ENCODE measurements at places on chromosomes 6 and 20.
A peak's percentile ranks its signal among the peaks of the same experiment; 100 is the strongest.

DNA sequence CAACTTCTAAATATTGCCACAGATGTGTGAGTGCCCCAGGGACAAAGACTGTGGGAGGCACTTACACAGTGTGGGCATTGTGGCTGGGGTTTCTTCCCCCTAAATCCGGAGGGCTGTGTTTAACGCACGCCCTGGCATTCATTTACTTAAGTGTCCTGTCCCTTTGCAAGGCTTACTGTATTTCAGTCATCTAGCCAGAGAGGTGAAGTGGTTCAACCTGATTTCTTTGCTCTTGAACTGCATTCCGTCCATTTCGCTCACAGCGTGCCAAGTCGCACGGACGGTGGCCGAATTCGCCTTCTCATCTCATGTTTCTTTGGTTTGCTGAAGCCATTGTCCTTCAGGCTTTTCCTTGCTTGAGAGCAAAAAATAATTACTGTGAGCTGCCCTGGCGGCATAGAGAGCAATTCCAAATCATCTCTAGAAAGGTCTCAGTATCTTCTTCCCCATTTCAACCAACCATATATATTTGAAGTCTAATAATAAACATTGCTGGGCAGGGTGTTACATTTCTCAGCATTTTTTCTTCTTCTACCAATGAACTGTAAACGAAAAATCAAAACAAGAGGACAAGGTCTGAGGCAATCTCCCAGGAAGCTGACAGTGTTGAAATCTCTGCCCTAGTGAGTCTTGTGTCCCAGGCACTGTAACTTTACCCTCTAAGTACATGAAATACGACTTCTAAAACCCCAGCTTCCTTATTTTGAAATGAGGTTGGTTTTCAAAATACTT is 16.9 kb downstream of the SYTL3 start:
- DNase-seq: peak; percentile 77

GRCh38 chr6:161027385-161027784 is 35.8 kb downstream of the MAP3K4 start:
- DNase-seq: no peak

- DNase-seq: no peak
Measured at GRCh38 chr6:11604836-11605506, 67.4 kb downstream of the TMEM170B start.

DNA sequence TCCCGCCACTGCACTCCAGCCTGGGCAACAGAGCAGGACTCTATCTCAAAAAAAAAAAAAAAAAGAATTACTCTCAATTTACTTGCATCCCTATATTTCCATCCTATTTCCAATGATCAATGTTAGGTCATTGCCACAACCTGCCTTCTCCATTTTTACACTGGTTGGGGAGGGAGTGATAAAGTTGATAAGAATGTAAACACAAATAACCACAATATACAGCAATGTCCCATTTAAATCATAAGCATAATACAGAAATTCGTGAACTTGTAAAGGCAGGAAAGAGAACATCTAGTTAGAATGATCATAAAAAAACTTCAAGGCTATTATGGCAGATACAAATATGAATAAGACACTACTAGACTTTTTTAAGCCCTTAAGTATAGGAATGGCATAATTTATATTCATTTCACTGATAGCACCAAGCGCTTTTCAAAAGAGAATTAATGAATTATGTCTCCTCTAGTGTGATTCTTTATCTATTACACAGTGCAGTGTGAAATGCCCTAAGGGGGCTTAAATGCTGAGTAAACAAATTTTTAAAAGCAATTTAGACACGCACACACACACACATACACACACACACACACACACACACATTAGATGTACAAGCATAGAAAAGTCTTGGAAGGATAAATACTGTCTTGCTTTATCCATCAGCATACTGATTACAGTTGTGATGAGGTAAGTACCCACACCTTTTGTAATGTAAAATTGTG is 33.5 kb upstream of the RAB23 start:
- no peak for DNase-seq

DNA sequence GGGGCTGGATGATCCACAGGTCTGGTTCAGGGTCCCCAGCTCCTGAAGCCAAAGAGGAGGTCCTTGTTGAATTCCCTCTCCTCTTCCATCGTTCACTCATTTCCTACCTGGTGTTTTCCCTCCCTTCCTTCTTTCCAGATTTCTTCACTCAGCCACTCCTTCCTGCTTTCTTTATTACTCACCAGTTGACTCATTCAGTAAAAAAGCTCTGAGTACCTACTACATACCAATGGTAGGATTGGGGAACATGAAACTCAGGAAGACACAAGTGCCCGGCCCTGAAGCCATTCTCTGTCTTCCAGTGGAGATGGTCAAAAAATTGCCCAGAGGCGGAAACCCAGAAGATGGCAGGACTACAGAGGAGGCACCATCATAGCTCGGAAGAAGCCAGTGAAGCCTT is 11.9 kb upstream of the NSFL1C start:
- no peak for DNase-seq

DNA sequence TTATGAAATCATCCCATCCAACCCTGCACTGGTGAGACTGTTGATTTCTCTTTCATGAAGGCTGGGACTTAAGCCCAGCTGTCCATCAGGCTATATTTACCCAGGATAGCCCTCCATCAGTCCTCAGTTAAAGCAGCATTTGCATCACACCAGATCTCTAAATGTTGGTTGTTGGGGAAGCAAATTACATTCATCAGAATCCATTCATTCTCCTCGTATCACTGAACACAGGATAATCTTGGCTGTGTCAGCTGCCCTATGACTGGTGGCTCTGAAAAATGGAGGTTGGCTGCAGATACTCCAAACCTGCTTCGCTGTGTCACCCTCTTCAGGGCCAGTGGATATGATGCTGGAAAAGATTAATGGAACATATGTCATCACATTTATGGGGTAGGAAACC is 718.3 kb downstream of the KIF16B start:
- DNase-seq: no peak

- DNase-seq: peak; percentile 73
Measured at GRCh38 chr6:85670573-85670972, 27.9 kb upstream of the SYNCRIP start.

DNA sequence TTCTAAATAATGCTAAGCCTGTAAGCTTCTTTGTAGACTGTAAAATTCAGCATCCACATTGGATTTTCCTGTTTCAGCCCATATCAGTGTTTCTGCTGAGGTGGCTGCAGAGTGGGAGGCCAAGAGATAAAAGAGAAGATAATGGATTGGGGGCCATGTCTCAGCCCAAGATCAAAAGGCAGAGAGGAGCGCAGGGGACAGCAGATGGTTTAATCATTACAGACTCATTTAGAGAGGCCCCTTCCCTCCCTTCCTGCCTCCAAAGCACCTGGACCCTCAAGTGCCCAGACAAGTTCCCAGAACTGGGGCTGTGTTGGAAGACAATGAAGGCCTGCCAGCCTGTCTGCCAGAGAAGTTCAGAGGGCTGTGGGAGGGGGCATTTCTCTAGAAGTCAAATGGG is 20.4 kb upstream of the CTNNBL1 start:
- DNase-seq: no peak

DNA sequence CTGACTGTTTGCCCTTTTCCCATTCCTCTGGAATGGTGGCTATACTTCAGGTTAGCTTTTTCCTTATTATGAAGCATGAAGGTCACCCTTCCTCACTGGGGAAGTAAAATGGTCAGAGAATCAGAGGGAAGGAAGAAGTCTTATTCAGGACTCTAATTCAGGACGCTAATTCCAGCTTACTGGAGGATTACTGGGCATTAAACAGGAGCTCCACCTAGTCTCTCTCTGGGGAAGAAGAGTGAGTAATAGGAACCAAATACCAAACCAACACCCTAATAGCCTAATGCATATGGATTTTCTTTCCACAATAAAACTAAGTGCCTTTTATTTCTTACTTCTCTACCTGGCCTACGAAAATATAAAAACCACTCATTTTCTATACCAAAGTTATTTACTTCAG is 10.1 kb downstream of the CRISP1 start:
- no peak for DNase-seq

DNA sequence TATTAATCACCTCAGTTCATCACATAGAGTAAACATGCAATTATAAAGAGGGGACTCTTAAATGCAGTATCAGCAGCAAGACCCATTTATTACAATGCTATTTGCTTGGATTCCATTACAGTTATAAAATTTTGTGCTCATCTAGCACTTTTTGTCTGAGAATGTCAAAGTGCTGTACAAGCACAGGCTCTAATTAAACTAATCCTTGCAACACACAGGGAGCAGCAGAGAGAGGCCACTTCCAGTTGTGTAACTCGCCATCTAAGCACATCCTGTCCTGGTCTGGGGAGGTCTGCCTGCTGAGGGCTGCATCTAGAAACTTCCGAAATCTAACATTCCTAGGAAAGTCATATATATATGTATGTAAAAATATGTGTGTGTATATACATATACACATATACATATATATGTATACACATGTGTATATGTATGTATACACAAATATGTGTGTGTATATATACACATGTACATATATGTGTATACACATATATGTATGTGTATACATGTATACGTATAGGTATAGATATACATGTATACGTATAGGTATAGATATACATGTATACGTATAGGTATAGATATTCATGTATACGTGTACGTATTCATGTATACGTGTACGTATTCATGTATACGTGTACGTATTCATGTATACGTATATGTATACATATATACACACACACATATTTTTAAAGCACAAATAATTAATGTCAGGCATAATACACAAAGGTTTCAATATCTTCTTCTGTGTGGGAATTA is 136.4 kb upstream of the JARID2 start:
- DNase-seq: peak; percentile 11

- no peak for DNase-seq
Measured at GRCh38 chr6:35400901-35401311, 51.2 kb upstream of the FANCE start.

DNA sequence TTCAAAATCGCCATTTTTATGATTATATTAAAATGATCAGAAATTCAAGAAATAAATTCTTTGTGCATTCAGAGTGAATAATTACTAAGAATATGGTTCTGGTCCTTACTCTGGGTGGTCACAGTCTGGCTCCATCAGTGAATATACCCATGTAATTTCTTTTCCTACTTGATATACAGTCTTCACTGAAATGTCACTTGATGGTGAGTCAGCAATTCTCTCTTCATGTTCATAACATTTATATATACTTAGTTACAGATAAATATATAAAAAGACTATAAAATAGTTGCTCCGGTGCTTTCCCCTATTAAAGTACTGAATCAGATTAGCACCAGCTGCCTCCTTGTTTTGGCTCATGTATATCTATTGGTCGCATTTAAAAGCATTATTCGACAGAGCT is 56.4 kb upstream of the MTRF1L start:
- DNase-seq: peak; percentile 26

- no peak for DNase-seq
Measured at GRCh38 chr6:142420802-142421201, 119.0 kb downstream of the ADGRG6 start.

GRCh38 chr6:168450917-168451316 is 9.9 kb downstream of the SMOC2 start:
- DNase-seq: no peak

DNA sequence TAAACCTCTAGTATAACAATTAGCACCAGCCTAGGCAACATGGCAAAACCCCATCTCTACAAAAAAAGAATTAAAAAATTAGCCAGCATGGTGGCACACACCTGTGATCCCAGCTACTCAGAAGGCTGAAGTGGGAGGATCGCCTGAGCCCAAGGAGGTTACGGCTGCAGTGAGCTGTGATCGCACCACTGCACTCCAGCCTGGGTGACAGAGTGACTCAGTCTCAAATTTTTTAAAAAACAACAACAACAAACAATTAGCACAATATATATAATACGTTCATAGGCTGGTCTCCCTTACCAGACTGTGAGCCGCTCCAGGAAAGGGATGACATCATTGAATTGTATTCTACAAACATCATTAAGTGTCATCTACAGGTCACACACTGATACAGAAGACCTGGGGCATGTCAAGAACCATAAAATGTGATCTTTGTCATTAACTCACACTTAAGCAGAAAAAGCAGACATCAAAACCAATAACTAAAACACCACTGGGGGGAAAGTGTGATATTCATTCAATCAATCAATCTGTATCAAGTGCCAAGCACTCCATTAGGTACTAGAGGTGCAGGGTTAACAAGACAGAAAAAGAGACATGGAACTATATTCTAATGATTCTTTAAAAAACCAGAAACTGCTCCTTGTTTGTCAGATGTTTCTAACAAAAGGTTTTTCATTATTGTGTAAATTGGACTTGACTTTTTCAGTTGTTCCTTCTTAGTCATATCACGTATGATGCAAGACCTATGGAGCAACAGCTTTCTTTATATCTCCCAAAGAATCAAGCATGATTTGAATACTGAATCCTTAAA is 17.8 kb downstream of the MAP3K5 start:
- peak; percentile 88 for DNase-seq

- no peak for DNase-seq
Measured at GRCh38 chr20:53901497-53902096, 168.8 kb downstream of the BCAS1 start.

- no peak for DNase-seq
Measured at GRCh38 chr6:139823099-139823807, 448.8 kb upstream of the CITED2 start.

- no peak for DNase-seq
Measured at GRCh38 chr20:5686384-5687105, 63.7 kb upstream of the SHLD1 start.

- DNase-seq: peak; percentile 14
Measured at GRCh38 chr6:98900706-98901105, 47.0 kb downstream of the FBXL4 start.

DNA sequence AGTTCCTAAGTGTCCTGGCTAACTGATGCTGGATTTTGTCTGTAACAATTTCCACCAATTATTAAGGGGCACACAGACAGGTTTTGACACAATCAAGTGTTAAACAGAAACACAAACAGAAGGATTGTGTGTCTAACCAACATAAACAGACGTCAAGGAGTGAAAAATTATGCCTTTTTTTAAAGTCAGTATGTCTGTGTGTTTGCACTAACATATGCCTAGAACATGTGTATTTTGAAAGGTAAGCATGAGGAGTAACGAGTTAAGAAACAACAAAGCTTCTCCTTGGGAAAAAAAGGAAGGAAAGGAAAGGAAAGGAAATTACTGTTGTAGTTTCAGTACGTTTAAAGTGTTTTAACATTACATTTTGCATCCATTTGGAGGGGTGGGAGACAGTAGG is 466.3 kb upstream of the ID4 start:
- DNase-seq: no peak

- DNase-seq: peak; percentile 68
Measured at GRCh38 chr6:137210903-137211302, 8.3 kb downstream of the IFNGR1 start.

GRCh38 chr6:125519367-125519766 is 217.6 kb upstream of the HDDC2 start:
- no peak for DNase-seq

- no peak for DNase-seq
Measured at GRCh38 chr6:143126574-143126941, 65.9 kb downstream of the AIG1 start.

GRCh38 chr6:20433929-20434328 is 32.2 kb downstream of the E2F3 start:
- DNase-seq: no peak

GRCh38 chr20:59818911-59819310 is 114.5 kb downstream of the SYCP2 start:
- DNase-seq: no peak

Data from cardiac fibroblast (primary cell).